ENCODE measurements at places on chromosomes 5 and 9. TPM values are rescaled to one million over a fixed set of nuclear protein-coding genes. Genes with fewer than 3 reads are reported as not detected.

PCDHB12 gene
- 18.0 TPM for total RNA-seq

PCDHB4 gene
- total RNA-seq = 6.0 TPM

- no peak for DNase-seq
Observed at GRCh38 chr9:36744678-36745077, 172.0 kb downstream of the MELK start.

GFI1B gene
- 0.09 TPM for total RNA-seq

- no peak for DNase-seq
Observed at GRCh38 chr5:40277161-40277906, 402.4 kb upstream of the PTGER4 start.
